ENCODE measurements at places on chromosomes 12 and 14. TPM values are rescaled to one million over a fixed set of nuclear protein-coding genes. Genes with fewer than 3 reads are reported as not detected.

DNA sequence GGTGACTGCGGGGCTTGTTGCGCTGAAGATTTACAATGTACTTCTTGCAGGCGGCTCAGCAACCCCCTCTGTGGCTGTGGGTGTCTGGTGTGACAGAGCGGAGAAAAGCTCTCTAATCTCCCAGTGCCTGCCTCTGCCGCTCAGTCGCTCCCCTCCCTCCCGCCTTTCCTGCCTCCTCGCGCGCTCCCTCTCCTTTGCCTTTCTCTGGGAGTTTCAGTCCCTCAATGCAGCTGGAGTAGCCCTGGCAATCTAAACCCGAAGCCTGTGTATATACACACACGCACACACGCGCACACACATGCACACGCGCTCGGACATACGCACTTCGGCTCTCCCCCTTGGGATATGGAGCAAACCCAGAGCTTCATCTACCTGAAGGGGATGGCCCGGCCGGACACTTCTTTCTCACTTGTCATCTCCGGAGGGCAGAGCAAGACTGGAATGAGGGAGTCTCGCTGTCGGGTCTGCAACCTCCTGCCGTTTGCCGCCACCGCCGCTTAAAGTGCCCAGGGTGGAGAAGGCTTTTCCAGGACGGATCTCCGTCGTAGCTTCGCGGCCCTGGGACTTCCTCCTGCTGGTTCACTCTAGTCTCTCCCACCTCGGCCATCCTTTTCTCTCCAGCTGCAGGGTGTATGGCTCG lies 599 bp upstream of the TRHDE start:
- no peak for DNase-seq

DNA sequence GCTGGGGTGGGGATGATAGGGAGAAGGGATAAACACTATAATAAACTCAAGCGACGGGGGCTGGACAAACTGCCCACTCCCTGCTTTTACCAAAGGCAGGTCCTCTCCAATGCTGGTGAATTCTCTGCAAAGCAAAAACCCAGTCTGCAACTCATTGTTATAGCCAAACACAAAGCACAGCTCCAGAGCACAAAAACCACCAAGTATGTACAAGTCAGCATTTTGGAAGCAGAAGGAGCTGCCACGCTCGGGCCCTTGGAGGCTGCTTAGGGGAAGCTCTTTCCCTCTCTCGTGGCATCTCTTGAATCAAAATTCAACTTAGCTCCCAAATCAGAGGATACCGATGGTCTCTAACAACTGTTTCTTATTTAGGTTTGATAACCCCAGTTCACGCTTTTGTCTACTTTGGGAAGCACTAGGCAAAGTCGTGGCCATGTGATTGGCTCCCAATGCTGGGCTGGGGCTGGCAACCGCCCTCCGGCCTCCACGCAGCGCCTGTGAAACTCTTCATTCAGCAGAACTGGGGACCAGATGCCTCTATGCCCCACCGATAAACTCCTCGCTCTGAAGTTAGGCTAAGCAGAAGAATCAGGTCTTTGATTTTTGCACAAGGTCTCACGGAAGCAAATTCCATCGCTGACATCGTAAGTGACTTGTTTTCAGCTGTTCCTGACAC lies 158.5 kb upstream of the FOXN3 start:
- no peak for DNase-seq

DNA sequence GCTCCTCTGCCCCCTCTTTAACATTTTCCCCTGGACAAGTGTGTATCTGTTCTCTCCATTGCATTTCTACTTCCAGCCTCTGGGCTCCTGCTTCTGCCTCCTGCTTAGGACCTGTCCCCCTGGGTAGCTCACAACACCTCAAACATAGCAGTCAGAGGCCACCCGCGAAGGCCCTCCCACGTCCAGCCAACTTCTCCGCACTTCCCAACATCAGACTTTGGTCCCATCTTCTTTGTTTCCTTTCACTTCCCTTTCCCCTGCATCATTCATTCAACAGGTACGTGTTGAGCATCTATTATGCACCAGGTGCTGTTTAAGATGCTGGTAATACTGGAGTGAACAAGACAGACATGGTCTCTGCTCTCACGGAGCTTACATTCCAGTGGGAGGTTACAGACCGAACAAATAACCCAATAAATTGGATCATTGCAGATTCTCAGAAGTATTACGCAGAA lies 3.1 kb downstream of the C12orf57 start:
- no peak for DNase-seq

GRCh38 chr12:49084438-49084837 lies 10.2 kb downstream of the DHH start:
- no peak for DNase-seq

DNA sequence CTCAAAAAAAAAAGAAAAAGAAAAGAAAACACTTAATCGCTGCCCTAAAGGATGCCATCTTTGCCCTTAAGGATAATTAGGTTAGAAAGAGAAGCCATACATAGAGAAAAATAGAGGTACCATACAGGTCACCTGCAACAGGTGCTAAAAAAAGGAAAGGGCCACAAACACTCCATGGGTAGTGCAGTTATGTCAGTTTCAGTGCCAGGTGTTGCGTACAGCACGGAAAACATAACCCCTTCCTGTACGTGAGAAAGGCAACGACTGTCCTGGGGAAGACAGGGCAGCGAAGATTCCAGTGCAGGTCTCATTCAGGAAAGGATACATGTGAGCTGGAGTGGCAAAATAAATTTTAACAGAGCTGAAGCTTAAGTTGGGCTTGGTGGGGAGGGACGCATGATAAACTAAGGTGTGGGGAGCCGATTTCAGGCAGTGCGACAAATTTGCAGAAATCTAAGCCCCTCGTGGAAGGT lies 553 bp upstream of the DAZAP2 start:
- DNase-seq: no peak

- DNase-seq: no peak
These were observed 3.2 kb downstream of the KDM2B start for GRCh38 chr12:121577443-121578180.

- DNase-seq: peak; percentile 8
These were observed 221.8 kb upstream of the SSTR1 start for GRCh38 chr14:37985826-37986470.

DNA sequence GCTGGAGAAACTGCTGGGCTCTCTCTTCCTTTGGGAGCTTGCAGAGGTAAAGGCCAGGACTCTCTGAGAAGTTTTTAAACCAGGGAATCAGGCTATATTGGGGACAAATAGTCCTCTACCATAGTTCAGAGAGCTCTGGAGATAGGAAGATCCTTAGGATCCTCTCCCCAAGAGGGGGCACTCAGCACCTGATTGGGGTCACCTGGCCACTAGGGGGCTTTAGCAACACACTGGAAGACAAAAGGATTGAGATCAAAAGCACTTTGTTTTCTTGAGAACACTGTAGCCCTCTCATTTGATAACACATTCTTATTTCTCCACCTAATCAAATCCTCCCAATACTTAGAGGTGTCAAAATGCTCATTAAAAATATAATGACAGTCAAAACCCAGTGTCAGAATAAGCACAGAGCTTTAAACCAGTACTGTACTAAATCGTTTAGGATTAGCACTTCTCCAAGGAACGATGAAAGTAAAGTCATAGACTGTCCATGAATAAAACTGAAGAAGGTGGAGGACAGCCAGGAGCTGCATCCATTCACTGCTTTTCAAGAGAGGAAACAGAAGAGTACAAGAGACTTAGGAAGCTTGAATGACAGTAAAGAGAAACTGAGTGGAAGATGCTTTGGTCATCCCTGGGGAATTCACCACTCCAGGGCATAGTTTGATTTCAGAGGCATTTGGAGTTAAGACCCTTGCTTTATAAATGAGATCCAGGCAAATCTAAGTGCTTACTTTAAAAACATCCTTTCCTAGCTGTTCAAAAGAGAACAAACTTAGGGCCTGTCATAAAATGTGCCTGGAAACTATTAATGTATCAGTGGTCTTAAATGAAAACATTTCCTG lies 26.5 kb downstream of the BMP4 start:
- DNase-seq: peak; percentile 28

DNA sequence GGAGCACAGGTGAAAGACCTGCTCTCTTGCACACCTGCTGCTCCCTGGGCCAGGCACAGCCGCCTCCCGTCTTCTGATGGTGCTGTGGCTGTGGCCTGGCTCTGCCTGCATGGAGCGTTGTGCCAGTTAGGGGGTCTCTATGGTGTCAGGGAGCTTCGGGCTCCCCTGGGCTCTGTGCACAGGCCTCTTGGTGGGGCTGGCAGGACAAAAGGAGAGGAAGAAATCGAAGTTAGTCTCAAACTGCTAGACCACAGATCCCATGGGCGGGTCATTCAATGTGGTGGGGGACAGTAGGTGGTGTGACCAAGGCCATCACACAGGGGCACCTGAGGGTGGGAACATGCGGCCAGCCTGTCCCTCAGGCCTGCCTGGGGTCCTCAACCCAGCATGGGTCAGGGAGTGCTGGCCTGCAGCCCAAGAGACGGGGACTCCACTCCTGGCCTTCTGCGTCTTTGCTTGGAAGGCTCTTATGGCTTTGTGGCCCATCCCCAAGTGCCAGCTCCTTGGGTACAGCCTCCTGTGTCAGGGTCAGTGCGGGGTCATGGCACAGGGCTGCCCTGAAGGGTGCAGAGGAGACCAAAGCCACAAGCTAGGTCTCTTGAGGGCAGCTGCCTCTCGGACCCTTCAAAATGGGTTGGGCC lies 84.1 kb downstream of the KIF26A start:
- DNase-seq: no peak

GRCh38 chr12:108341854-108342847 lies 3.0 kb upstream of the CMKLR1 start:
- DNase-seq: no peak

DNA sequence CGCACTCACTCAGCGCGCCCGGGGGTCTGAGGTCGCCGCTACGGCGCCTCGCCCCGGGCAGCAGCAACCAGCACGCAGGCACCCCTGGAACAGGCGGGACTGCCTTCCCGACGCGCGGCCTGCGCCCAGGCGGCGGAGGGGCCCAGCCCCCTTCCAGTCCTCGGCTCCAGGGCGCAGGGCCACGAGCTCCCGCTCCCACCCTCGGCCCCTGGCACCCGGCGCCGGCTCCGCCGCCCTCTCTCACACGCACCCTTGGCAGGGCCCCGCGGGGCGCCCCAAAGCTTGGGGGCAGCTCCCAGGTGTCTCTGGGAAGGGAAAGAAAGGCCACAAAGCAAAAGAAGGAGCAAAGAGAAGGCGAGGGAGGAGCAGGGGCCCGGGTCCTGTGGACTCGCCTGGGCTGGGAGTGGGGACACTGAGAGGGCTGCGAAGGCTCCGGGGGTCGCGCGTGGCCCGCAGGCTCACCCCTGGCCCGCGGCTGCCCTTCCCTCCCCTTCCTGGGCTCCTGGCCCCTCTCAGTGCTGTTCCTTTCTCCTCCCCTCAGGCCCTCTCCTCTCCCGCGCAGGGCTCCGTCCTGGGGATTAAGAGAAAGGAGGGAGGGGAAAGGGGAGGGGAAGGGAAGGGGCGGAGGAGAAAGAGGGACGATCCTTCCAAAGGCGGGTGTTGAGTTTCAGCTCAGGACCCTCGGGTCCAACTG lies 907 bp upstream of the EFS start:
- DNase-seq: peak; percentile 83

DNA sequence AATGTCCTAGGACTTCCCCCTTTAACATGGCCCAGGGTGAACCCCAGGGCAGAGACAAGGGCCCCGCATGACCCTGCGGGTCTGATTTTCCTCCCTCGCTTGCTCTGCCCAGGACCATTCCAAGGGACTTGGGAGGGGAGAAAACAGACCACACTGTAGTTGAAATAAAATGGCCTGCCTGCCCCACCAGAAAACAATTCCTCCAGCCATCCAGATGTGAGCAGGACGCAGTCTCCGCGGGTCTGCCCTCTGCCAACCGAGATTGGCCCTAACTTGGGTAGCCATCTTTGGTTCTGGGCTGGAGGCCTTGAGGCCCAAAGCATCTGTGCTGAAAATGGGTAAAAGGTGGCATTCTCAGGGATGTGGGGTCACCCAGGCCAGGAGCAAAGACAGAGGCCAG lies 75.5 kb downstream of the RFLNA start:
- no peak for DNase-seq

DNA sequence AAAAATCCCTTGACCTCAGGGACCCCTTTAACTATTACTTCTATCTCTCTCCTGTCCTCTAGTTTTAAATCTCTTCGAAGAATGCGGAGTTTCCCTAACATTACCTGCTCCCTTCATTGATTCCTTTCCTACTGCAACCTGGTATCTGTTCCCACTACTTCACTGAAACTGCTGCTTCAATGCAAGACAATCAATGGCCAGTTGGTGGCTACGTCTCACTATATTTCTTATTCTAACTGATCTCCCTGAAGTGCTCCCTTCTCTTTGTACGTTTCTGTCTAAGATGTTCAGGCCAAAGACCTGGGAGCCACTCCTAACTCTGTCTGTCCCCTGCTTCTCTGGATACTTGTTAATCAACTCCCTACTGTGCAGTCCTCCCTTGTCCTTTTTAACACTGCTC lies 10.3 kb upstream of the KCNA1 start:
- DNase-seq: no peak

GRCh38 chr14:59631237-59631636 lies 54.6 kb upstream of the CCDC175 start:
- no peak for DNase-seq

- no peak for DNase-seq
These were observed 55.0 kb downstream of the TPCN1 start for GRCh38 chr12:113276306-113276705.

DNA sequence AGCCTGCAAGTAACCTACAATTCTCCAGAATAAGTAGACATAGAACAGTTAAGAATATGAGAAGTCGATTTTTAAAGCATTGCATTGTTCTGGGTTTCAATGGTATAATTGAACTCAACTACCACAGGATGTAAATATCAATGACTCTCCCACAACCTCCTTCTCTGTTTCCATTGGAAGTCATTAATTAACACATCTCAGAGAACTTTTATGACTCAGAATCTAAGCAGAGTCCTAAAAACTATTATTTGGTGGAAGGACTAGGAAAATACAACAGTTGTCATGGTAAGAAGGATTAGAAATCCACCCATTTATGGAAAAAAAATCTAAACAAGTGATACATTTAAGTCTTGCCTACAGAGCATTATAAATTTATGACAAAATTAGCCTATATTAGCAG lies 21.1 kb upstream of the CPNE8 start:
- no peak for DNase-seq

DNA sequence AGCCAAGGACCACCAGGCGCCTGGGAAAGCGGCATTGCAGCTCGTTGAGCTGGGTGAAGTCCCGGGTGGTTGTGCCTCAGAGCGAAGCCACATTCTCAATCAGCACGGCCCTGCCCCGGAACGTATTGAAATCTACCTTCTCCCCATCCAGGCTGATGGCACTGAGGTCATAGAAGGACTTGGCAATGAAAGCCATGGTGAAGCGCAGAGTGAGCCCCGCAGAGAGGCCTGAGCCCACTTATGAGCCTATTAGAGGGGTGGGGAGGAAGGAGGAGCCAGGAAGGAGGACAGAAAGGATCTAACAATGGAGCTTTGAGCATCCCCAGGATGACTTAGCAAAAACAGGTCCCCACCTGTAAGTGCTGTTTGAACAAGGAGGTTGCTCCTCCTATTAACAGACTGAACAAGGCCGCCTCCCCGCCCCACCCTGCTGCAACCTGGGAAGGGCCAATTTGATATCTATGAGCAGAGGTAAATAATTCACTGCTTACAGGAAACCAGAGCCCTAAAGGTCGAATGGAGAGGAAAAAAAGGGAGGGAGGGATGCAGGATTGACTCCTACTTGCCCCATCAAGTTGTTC lies at the start of gene GPX2:
TSS of gene GPX2 (minus strand) at position 215 of the 581 bp plus-strand sequence. CDS start at position 196, 19 bp downstream.
- peak; percentile 77 for DNase-seq

BICDL1 gene
- 14.9 TPM for polyA plus RNA-seq

SERPINA9 gene
- polyA plus RNA-seq: not detected

ZFHX2 gene
- polyA plus RNA-seq: 4.1 TPM

CLEC2A gene
- not detected for polyA plus RNA-seq

FAM186B gene
- 0.91 TPM for polyA plus RNA-seq

KRT83 gene
- 0.03 TPM for polyA plus RNA-seq

OAS3 gene
- polyA plus RNA-seq: 12.3 TPM

LTB4R2 gene
- polyA plus RNA-seq: 6.0 TPM

APOF gene
- 0.06 TPM for polyA plus RNA-seq

Measured in large intestine (tissue), 12 donors.